ENCODE measurements at places on chromosomes 2 and 18.
A peak's percentile ranks its signal among the peaks of the same experiment; 100 is the strongest.

- no peak for DNase-seq
These were observed 2.0 kb downstream of the PROC start for GRCh38 chr2:127420039-127420864.

DNA sequence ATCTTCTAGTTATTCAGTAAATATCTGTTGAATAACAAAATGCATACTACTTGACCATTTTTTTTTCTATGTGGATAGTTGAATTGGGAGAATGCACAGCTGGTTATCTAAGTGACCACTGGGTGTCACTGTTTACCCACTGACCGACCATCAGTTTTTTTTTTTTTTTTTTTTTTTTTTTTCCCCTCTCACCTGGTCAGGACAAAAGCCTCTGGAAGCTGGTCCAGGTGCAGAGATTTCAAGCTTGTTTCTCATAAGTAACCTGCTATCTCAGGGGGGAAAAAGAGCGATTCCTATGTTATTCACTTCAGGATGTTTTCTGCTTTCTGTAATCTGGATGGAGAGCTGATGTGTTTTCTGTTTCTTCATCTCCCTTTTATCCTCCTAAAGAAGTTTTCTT is 256.0 kb downstream of the DCDC2C start:
- DNase-seq: peak; percentile 14

DNA sequence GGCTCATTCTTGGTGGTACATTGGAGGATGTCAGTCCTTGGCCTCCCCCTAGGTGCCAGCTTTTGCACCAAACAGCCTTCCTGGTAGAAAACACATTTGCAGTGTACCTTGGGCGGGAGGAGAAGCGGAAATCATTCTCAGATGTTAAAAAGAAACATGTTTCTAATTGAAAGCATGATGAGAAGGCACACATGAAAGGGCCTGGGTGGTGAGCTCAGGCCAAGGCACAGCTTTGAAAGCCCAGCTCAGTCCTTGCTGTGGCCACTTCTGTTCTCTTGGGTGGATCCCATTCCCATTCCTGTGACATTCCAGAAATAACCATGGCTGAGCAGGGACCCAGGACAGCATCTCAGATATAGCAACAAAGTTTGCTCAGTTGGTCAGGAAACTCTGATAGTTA is 71.5 kb downstream of the LTBP1 start:
- DNase-seq: no peak

GRCh38 chr2:194539425-194539824 is 1117.6 kb upstream of the SLC39A10 start:
- no peak for DNase-seq

GRCh38 chr2:130760754-130761751 is 5.7 kb downstream of the AMER3 start:
- no peak for DNase-seq

Measured in forelimb muscle (tissue), 1 donor.